GM04503 (cell line): ENCODE measurements at places on chromosomes 13 and 19.

GRCh38 chr19:13056052-13056660, 46.5 kb downstream of the LYL1 start:
- no peak for DNase-seq

DNA sequence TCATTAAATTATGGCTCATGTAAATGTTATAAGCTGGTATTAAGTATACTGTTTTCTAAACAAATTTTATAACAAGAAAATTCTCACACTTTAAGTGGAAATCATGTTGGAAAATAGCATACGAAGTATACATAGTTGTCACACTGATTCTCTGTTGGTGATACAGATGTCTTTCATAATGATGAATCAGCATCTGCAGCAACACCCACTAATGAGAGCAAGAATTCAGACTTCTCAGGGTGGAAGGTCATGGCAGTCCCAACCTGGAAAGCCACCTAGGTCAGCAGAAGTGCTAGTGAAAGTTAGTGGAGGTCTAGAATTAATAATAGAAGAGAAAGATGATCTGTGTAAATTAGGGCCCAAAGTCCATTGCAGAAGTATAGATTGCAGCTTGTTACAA, 719.7 kb upstream of the MIR17HG start:
- no peak for DNase-seq

- DNase-seq, result no peak
Observed at GRCh38 chr13:59641261-59641660, 522.5 kb downstream of the DIAPH3 start.

GRCh38 chr13:114200399-114200911, 21.4 kb downstream of the CFAP97D2 start:
- DNase-seq, result no peak

GRCh38 chr13:98225036-98225940, 48.2 kb upstream of the RNF113B start:
- DNase-seq, result no peak

GRCh38 chr19:29499261-29499920, 26.4 kb upstream of the VSTM2B start:
- DNase-seq, result no peak

- DNase-seq, result no peak
Observed at GRCh38 chr13:25281935-25282332, 5.4 kb downstream of the MTMR6 start.

DNA sequence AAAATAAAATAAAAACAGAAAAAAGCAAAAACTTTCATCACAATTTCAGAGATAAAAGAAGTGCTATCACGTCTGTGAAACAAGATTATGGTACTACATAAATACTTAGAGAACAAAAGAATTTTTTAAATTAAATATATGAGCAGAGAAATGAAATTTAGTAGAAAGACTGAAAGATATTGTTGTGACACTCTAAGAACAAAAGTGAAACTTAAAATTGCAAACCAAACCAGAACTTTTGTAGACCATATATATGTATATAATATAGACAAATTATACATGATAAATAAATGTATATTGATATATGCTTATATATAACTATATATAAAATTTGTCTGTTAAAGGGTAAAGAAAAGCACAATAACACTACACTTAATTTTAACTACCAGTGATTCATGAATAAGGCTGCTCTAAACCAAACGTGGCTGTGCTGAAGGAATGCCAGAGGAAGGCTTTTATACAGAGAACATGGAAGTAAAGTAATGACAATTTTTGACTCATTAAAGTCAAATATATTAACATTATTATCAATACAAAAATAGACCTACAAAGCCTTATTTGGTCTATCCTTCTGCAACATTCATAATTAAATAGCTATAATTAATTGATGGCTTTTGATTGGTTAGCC, 1516.7 kb upstream of the PCDH20 start:
- no peak for DNase-seq
